ENCODE measurements at places on chromosomes 1 and 21.

GRCh38 chr1:190277107-190277506 is 200.6 kb downstream of the BRINP3 start:
- DNase-seq: no peak

DNA sequence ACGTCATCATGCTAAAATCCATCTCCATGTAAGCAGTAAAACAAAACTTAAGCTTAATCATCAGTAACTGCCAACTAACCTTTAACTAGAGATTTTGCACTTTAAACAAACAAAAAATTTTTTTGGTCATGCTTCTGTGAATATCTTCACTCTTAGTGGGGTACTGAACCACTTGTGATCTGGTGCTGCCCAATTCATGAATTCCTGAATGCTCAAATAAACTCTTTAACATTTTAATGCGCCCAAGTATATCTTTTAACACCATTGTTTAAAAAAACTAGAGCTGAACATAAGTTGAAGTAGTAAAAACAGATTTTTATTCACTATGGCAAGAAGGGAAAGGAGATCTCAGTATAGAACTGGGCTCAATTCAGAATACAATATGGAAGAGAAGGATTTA is 196.9 kb upstream of the USP24 start:
- no peak for DNase-seq

DNA sequence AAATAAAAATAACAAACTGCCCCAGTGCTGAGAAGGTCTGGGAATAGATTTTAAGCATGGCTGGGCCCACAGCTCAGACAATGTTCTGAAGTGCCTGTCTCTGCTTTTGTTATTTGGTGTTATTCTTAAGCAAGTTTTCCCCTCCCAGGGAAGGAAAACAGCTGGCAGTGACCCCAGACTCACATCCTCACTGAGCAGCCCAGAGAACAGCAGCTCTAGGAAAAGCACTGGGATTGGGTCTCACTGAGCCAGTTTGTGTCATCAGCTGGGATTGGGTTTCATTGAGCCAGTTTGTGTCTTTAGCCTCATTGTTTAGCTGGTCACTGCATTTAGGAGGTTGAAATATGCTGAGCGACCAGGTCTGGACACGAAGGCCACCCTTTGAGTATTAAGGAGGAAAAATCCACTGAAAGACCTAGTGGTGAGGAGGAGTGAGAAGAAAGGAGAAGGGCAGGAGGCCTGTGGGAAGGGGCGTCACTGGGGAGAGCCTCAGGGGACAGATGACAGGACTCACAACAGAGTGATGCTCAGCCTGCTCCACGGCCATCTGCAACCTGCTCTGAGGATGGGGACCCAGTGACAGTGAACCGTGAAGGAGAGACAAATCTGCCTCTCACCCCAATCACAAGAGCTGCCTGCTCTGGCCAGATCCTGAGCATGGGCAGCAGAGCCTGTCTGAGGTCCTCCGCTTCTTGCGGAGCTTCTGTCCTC is 103.8 kb downstream of the TOMM20 start:
- no peak for DNase-seq

- DNase-seq: no peak
These were observed 44.9 kb upstream of the PCBP3 start for GRCh38 chr21:45598666-45599065.

Measured in stimulated activated CD4-positive, alpha-beta T cell treated with anti-CD3 and anti-CD28 coated beads, Interleukin-12 subunit alpha, Interleukin-12 subunit beta, amount 100 ng/mL, for 4 hours (primary cell).